ENCODE measurements at places on chromosomes 7 and 10.

DNA sequence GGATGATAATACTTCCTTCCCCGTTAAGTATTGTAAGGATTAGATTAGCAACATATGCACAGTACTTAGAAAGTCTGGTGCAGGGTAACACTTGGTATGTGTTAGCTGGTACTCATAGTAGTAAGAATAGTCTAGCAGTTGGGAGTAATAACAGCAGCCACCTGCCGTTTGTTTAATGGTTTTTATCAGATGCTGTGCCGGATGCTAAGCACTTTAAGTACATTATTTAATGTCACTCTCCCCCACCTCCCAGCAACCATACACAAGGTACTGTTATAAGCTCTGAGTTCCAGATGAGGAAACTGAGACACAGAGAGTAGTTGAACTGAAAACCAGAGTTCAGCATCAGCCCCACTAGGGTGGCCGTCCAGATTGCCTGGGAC, 60.1 kb downstream of the ZMIZ1 start:
- DNase-seq, result no peak

DNA sequence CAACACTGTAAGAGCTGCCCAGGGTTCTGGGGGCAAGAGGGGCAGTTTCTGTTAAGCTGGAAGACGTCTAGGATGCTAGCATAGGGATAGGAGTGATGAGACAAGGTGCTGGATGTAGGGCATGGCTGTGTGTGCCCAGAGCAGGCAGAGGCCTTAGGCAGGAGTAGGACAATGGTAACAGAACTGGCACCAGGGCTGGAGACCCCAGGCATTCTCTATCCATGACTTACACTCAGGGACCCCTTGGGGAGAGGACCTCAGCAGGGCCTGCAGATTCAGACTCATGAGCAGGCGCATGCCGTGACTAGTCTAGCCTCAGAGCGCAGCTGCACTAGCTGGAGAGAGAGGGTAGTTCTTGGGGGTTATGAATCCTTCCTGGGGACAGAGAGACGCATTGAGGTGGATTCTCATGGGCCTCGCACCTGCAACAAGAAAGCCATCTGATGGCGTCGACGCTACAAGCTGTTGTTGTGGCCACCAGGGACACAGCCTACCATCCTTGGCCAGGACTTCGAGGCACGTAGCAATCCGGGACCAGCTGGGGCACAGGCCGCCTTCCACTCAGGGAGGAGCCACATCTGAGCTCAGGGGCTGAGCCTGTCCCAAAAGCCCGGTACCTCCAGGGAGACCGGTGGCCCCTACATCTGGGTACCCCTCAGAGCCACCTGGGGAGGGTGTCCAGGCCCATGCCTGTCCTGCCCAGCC, 474.1 kb downstream of the PTPRN2 start:
- DNase-seq, result no peak

GRCh38 chr7:39458061-39458745, 108.0 kb upstream of the YAE1 start:
- no peak for DNase-seq

DNA sequence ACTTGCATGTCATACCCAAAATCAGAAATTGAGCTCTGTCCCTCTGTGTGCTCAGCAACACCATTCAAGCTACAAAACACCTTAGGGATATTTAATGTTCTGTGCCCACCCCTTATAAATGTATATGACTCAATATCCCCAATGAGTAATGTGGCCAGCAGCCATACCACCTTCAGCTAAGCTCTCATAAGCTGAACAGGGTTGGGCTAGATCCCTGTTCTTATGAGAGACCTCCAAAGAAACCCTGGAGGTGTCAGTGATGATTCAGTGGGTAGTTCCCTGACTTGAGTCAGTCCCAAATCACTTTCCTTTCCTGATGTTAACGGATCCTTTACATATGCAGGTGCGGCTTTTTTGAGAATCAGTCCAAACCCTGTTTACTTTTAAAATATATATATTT, 253.8 kb downstream of the CREB5 start:
- DNase-seq, result no peak

- DNase-seq, result no peak
Measured at GRCh38 chr7:94303695-94304094, 91.0 kb upstream of the COL1A2 start.

DNA sequence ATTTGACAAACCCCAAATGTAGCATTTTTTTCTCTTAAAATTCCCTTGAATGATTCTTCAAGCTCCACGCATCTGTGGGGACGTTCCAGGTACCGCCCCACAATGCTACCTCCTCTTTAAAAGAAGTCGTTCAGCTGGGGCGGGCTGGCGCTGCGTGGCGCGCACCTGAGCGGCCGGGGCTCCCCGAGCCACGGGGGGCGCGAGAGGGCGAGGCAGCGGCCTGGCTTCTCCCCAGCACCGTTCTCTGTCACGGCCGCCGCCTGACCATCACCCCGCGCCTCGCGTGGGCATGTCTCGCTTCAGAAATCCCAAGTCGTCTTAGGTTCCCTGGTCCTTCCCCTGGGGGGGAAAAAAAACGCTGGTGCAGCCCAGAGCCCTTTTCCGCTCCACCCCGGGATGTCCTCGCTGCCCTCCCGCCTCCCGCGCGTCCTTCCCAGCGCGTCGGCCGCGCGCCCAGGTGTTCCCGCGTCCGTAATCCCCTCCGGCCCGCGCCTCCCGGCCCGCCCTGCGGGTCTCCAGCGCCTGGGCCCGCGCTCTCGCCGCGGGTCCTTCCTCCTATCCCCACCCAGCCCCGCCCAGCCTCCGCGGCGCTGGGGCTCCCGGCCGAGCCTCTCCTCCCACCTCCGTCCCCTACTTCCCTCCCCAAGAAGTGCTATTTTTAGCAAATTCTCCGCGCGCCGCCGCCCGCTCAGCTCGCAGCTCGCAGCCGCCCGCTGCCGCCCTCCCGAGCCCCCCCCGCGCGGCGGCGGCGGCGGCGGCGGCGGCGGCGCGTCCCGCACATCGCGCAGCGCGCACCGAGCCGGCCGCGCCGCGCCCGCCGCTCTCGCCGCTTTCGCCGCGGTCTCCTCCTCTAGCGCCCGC, 58.7 kb upstream of the PRPS1L1 start:
- no peak for DNase-seq

- DNase-seq, result no peak
Measured at GRCh38 chr7:125061776-125062397, 132.3 kb upstream of the POT1 start.

DNA sequence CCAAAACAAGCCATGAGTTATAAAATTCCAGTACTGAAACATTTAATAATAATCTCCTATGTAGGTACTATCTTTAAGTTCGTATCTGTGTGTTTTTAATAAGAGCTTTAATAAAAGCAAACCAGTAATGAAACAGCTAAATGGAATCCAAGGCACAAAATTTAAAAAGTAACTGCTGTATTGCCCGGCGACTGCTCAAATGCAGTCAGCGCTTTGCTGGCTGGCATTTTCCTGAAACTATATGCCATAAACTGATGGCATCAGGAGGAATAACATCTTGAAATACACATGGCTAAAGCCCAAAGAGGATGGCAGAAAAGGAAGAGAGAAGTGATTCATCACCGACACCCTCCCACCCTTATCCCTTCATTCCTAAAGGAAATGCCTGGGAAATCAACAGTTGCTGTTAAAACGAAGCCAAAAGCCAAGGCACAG, 133.1 kb downstream of the CUBN start:
- no peak for DNase-seq

GRCh38 chr7:116395141-116395791, 104.3 kb upstream of the CAV2 start:
- peak; percentile 37 for DNase-seq

DNA sequence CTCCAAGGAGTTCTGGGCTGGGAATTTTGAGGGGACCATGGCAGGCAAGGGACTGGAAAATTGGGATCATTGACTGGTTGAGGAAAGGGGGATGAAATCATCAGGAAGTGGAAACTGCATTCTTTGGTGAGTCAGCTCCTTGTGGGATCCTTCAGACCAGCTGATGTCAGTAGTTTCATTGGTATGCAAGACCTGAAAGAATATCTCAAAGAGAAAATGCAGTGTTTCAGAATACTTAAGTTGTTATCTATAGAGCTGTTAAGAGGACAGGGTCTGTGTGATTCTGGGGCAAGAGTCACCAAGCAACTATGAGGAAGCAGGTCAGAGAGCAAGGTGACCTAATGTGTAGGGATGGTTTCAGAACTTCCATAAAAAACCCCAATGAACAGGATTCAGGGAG, 595.9 kb upstream of the AUTS2 start:
- DNase-seq, result no peak

GRCh38 chr7:33981671-33982424, 76.5 kb downstream of the BMPER start:
- DNase-seq, result no peak

All from smooth muscle cell of the brain vasculature (primary cell).